ENCODE measurements at places on chromosomes 1 and 21.

GRCh38 chr1:37945743-37946702, 830 bp downstream of the INPP5B start:
- DNase-seq, result no peak

- DNase-seq, result no peak
Measured at GRCh38 chr1:224175617-224176016, 7.4 kb upstream of the DEGS1 start.

DNA sequence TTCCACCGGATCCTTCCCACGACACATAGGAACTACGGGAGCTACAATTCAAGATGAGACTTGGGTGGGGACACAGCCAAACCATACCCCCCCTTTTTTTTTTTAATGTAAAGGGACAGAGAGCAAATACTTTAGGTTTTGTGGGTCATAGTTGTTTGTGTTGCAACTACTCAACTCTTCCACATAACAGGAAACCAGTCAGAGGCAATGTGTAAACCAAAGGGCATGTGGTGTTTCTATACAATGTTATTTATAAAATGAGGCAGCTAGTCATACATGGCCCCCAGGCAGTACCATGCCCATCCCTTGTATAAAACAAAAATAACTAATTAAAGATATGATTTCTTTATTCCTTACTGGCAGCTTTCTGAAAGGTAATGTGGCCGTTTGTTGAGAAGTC, 845.4 kb upstream of the ADAMTS5 start:
- DNase-seq, result no peak

DNA sequence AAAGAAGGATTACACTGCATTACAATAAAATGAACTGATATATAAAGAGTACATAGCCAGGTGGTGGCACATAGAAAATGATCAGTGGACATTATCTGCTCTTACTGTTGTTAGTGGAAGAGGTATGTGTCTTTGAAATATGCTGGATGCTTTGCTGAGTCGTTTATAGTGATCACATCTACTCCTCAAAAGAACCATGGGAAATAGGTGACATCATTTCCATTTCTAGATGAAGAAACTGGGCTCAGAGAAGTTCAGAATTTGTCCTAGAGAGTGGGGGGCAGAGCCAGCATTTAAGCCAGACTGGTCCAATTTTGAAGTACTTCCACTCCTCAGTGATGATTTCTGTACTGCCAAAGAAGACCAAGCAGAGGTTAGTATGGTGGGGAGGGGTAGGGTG, 34.0 kb upstream of the BACH1 start:
- DNase-seq, result no peak

- no peak for DNase-seq
Measured at GRCh38 chr21:38905752-38906151, 100.0 kb downstream of the ETS2 start.

DNA sequence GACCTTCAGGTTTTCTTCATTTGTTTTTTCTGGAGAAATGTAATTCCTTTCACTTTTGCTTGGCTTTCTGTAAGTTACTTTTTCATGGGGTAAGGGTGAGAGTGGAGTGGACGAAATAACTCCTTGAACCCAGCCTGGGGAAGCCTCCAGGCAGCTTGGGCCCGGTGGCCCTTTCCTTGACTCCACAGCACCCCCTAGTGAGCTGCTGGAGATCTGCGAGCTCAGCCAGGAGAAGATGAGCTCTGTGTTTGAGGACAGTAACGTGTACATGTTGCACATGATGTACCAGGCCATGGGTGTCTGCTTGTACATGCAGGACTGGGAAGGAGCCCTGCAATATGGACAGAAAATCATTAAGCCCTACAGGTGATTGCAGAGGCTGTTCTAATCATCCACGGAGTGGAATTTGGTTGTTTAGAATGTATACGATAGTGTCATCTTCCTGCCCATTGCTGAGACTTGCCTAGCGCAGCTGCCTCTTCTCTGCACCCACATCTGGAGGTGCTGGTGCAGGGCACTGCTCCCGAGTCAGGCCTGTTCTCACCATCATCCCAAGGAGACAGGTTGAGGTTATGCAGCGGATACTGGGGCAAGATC, 51.0 kb downstream of the SMYD2 start:
- DNase-seq, result peak; percentile 35

DNA sequence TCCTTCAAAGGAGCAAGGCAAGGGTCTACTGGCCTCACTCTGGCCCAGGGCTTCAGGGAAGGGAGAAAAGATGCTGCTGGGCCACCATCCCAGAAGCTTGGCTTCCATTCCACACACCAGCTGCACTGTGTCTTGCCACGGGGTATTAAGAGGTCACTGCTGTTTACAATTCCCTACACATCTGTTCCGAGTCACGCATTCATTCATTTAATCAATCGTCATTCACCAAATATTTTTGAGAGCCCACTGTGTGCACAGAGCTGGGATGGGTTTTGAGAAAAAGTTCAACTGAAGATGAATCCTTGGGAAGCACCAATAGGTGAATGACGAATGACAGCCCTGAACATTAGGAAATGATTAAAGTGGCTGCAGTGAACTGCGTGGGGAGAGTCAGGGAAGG, 101.7 kb downstream of the NAV1 start:
- no peak for DNase-seq

DNA sequence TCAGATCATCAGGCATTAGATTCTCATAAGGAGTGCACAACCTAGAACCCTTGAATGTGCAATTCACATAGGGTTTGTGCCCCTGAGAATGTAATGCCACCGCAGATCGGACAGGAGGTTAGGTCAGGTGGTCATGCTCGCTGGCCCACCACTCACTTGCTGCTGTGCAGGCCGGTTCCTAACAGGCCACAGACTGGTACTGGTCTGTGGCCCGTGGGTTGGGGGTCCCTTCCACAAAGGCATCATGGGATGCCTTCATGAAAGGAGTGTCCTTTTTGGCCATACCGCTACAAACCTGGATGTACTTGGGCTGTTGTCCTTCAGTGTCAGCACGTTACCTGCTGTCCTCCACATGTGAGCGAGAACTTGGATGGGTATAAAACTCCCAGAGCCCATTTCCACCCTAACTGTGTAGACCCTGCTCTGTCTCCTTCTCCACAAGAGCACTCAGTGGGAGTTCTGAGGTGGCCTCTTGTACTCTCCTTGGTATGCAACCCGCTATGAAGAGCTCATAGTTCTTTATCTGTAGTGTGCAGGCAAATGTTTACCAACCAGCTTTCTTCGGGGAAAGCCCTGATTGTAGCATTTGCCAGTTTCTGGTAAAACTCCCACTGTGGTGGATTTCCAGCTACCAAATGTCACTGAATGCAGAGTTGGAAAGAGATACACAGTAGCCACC, 41.7 kb upstream of the SLC19A1 start:
- no peak for DNase-seq

DNA sequence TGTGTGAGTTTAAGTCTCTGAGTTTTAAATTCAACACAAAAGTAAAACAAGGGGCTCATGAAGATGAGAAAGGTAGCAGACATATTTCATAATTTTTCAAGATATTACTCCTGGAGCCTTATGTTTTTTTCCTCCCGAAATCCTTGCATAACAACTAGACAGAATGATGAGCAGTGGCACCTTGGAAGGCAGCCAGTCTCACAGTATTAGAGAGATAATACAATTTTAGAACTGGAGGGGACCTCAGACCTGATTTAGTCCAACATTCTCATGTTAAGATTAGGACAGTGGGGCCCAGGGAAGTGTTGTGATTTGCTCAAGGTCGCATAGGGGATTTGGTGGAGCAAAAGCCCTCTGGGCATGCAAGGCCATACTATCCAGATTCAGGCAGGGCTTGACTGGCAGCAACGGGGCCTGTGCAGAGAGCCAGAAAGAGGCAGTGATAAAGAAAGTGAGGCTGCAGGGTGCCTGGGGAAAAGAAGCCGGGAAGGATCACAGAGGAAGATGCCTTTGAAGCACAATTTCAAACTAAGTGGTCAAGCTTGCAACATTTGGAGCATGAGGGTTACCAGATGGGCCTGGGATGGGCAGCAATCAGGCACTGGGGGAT, 31.4 kb upstream of the BCL9 start:
- DNase-seq, result no peak

- no peak for DNase-seq
Measured at GRCh38 chr1:235776396-235776795, 90.3 kb downstream of the LYST start.

DNA sequence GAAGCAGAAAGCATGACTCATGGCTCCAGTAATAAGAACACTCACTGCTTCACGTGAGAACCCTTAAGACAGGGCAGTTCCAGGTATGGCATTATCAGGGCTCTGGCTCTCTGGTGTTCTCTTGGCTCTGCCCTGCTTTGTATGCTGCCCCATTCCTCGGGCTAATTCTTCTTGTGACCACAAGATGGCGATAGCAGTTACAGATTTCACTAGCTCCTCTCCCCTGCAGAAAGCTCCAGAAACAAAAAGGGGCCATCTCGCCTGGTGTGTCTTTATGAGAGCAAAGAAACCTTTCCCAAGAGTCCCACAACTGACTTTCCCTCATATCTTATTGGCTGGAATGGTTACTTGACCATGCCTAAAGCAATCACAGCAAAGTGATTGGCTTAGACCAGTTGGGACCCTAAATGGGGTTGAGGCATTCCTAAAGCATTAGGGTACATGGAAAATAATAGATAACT, 60.1 kb downstream of the F3 start:
- peak; percentile 16 for DNase-seq

DNA sequence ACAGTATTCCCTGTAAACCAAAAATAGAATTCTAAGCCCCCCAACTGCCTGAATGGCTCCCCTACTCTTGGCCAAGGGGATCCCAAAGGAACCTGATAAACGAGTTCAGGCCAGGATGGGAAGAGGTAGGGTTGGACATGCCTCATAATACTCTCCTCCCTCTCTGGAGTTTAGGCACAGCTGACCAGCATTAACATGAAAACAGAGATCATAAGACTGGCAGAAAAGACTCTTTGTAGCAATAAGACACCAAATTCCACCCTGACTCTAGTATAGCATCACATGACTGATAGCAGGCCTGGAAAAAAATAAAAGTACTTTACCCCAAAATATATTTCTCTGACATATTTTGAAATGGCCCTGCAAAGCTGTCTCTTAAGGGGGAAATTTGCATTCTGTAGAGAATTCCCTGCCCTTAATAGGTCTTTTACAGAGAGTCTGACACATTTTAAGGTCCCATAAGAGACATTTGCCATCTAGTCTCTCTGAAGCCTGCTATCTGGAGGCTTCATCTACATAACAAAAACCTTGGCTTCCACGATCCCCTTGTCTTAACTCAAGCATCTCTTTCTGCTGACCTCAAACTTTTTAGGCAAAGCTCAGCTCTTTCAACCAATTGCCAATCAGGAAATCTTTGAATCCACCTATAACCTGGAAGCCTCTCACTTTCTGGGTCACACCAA, 55.9 kb downstream of the SIK1 start:
- DNase-seq, result no peak

DNA sequence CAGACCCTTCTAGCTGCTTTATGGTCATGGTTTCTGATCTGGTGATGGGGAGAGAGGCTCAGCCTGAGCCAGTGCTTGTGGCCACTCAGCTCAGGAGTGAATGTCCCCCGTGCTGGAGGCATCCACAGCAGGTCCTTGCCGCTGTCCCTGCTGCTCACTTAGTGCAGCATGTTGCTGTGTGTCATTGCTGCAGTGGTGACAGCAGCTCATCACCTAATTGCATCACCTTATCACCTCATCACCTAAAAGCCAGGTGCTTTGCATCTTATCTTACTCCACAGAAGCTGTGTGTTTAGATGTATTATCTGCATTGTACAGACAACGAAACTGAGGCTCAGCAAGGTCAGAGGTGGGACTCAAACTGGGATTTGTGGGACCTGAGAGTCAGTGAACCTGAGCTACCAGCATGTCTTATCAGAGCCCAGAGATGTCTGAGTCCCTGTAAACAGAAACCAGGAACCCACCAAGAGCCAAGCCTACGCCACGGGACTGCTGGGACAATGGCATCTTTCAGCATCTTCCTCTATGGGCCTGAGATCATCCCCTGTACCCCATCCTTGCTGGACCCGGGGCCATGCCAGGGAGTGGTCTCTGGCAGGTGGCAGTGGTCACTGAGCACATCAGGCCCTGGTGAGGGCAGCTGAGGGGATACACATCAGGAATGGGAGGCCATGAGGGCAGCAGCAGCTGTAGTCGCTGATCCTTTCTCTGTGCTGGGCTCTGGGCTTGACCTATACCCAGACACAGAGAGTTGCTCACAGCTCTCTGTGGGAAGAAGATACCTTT, 6.5 kb downstream of the PODN start:
- DNase-seq, result no peak

- DNase-seq, result no peak
Measured at GRCh38 chr21:33268737-33269441, 2.7 kb downstream of the IL10RB start.

GRCh38 chr1:150179867-150180266, 30.2 kb downstream of the PLEKHO1 start:
- no peak for DNase-seq

GRCh38 chr1:184928394-184928793, 45.9 kb downstream of the NIBAN1 start:
- no peak for DNase-seq

- no peak for DNase-seq
Measured at GRCh38 chr1:17678011-17678410, 77.1 kb upstream of the ACTL8 start.

- DNase-seq, result no peak
Measured at GRCh38 chr1:209791920-209792319, 7.6 kb upstream of the C1orf74 start.

DNA sequence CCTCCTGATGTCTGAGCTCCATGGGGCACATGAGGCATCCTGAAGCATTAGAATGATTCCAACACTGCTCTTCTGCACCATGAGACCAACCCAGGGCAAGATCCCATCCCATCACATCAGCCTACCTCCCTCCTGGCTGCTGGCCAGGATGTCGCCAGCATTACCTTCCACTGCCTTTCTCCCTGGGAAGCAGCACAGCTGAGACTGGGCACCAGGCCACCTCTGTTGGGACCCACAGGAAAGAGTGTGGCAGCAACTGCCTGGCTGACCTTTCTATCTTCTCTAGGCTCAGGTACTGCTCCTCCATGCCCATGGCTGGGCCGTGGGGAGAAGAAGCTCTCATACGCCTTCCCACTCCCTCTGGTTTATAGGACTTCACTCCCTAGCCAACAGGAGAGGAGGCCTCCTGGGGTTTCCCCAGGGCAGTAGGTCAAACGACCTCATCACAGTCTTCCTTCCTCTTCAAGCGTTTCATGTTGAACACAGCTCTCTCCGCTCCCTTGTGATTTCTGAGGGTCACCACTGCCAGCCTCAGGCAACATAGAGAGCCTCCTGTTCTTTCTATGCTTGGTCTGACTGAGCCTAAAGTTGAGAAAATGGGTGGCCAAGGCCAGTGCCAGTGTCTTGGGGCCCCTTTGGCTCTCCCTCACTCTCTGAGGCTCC, 11.1 kb upstream of the RASSF5 start:
- DNase-seq, result no peak

DNA sequence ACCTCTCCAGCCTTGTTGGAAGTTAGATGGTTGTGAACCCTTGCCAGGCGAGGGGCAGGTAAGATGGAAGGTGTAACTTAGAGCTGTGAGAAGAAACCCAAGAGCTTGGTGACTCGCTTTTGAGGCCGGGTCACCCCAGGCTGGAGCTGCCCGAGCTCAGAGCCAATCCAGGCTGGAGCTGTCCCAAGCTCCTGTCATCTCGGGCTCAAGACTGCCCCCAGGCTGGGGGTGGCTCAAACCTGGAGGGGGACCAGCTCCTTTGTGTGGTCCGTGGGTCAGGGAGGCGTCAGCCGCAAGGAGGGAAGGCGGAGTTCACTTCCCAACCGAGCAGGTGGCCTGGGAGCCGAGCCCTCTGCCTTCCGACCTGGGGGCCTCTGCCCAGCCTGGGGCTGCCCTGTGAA, 2.0 kb downstream of the HUNK start:
- DNase-seq, result no peak

GRCh38 chr1:243490748-243491686, 235.2 kb downstream of the SDCCAG8 start:
- DNase-seq, result no peak

All from activated gamma-delta T cell treated with Interleukin-2 at 50 U/mL for 16 hours (primary cell).